Cardiac muscle cell (in vitro differentiated cells and primary cell): ENCODE measurements at places on chromosomes 1 and 21.
A peak's percentile ranks its signal among the peaks of the same experiment; 100 is the strongest.

GRCh38 chr1:114011796-114012195, 32.5 kb downstream of the OLFML3 start:
- DNase-seq = no peak

DNA sequence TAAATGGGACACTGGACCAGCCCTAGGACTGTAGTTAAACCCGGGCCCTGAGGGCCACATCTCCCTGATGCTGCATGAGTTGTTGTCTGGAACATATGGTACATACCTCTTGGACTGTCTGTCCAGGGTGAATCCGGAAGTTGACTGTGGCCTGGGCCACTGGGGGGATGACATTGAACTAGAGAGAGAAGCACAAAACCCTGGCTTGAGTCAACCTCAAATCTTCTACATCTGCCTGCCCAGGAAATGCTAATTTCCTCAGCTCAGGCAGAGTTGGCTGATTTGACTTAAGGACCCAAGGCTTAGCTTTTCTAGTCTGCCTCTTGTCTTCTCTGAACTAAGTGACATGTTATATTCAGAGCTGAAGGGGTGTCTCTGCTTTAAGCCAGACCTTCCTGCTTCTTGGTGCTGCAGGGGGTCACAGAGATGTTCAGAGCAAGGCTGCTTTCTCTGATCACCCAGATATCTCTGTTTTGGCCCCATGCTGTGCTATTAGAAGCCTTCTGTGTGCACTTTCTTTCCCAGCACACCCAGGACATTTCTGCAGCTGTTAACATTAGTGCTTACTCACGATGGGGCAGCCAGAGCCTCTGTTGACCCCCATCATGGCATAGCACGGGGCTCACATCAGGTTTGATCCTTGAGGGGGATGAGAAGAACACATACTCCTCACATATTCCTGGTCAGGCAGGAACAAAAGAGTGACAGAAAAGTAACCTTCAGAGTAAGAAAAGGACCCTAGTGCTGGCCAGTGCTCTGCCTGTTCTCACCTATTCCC, 9.6 kb downstream of the PM20D1 start:
- DNase-seq = no peak

DNA sequence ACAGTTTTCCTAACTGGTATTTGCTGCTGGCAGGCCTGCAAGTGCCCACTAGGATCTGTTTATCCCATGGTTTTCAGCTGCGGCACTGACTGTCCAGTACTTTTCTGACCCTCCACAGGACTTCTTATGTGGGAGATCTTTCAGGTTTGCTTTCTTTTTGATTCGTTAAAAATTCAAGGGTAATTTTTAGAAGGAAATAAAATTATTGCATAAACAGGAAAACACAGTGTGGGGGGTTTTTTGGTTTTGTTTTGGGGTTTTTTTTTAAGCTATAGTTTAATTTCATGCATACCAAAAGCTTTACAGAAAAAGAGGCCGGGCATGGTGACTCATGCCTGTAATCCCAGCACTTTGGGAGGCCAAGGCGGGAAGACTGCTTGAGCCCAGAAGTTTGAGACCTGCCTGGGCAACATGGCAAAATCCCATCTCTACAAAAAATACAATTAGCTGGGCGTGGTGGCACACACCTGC, 3.6 kb downstream of the NIBAN1 start:
- DNase-seq = no peak

DNA sequence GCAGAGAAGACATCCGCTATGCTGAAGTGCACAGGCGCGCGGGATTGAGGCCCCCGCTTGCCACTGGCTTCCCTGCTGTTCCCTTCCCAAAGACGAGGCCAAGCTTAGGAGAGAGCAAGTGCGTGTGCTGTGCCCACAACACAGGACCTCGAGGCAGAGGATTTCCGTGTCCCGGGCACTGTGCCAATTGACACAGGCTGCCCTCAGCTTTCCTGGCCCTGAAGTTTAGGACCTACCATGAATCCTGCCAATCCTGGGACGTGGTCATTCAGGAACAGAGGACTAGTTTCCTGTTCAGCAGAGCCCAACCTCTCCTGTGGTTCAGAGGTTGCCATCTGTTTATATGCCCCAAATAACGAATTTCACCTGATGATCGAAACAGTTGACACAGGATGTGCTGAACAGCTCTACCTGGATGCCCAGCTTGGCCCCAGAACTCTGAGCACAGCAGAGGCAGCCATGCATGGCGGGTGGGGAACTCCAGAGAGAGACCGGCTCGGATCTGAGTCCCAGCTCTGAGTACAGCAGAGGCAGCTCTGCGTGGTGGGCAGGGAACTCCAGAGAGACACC, 22.0 kb downstream of the SLC37A1 start:
- no peak for DNase-seq

GRCh38 chr21:42698733-42699132, 45.3 kb downstream of the PDE9A start:
- DNase-seq = no peak

DNA sequence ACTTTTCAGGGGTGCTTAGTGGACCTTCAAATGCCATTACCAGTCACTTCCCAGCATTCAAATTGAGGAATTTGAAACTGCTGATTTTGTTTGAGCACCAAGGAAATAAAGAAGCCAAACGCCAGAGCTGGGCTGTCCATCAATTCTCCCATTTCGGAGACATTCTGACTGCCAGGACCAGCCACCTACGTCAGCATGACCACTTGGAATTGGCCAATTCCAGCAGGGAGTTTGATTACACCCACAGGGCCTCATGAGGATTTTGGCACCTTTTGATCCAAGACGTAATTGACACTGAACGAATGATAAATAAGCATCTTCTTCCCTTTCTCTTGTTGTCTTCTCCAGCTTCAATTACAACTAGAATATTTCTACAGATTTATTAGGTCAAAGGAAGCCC, 40.2 kb downstream of the GREM2 start:
- no peak for DNase-seq

DNA sequence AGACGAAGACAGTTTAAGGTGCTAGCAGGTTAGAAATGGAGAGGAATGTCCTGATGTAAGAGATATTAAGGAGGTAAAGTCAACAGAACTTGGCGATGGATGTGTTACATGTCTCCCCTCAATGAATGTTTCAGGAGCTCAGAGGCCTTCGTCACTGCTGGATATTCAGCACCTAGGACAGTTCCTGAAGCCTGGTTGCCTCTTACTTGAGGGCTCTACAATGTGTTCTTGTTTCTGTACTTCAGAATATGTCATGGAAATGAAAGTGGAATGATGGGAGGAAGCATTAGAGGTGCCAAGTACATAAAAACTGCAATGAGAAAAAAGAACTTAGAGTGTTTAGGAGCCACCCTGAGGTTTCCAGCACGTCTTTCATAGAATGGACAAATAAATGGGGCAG, 17.7 kb downstream of the TNR start:
- DNase-seq = peak; percentile 86

DNA sequence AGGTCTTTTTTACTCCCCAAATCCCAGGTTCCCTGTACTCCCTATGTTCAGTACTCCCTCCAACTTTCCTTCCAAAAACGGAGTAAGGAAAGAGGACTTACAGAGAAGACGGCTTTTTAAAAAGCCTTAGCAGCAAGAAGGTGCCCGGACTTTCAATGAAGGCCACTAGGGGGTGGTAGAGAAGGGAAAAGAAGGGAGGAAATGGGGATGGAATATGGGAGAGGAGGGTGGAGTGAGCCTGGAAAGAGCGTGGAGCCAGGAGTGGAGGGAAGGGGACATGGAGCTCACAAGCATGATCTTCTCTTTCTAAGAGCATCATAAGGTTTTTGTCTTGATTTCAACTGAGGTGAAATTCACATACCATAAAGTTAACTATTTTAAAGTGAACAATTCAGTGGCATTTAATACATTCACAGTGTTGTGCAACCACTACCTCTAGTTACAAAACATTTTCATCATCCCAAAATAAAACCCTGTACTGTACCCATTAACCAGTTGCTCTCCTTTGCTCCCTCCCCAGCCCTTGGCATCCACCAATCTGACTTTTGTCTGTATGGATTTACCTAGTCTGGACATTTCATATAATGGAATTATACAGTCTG, 129.9 kb downstream of the ZNF281 start:
- peak; percentile 52 for DNase-seq

- DNase-seq = no peak
These were observed 160.2 kb downstream of the ADSS2 start for GRCh38 chr1:244291236-244292201.

DNA sequence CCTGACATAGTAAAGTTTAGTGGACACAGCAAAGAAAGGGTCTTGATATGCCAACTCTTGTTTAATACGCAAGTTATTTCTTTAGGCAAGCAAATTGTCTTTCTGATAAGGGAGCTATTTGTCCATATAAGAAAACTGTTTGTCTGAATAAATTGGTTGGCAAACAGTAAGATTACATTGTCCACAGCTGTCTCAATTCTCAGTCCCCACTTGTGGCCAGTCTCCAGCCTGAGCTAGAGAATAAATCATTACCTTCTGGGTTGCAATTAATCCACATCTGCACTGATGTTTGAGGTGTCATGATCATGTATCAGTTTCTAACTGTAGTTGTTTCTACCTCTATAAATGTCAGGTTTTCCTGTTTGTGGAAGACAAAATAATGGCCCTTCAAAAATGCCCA, 60.0 kb upstream of the TNR start:
- DNase-seq = no peak

GRCh38 chr21:20852866-20853265, 145.3 kb upstream of the NCAM2 start:
- no peak for DNase-seq

DNA sequence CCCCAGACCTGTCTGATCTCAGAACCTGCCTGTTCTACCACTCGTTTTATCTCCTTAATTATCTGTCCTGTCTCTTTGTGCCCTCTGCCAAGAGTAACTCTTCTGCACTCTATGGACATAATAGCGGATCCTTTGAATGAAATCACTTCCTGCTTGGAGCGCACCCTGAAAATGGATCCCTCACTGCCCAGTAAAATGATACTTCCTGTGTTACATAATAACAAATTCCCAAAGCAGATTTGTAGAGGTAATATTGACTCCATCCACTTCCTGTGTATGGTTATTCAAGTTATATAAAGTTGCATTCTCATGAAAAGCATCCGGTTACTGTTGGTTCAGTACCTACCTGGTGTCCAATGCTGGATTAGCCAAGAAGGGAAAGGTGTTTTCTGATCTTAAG, 246.0 kb downstream of the TRABD2B start:
- DNase-seq = peak; percentile 26

DNA sequence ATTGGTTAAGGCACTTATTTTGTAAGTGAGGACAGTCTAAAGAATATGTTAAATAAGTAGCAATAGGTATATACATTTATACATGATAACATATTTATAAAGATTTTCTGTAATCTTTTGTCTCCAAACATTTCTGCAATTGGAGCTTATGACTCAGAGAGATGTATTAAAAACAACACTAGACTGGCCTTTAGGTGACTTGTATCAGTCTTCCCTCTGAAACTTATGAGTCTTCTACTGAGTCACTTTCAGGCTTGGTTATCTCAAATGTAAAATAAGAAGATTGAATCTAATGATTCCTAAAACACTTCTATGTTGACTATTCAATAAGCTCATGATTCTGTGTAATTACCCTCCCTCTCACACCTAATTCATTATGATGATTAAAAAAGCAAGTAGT, 672.6 kb upstream of the NEGR1 start:
- no peak for DNase-seq

- DNase-seq = peak; percentile 76
These were observed 1.3 kb downstream of the PCNT start for GRCh38 chr21:46325073-46325912.

DNA sequence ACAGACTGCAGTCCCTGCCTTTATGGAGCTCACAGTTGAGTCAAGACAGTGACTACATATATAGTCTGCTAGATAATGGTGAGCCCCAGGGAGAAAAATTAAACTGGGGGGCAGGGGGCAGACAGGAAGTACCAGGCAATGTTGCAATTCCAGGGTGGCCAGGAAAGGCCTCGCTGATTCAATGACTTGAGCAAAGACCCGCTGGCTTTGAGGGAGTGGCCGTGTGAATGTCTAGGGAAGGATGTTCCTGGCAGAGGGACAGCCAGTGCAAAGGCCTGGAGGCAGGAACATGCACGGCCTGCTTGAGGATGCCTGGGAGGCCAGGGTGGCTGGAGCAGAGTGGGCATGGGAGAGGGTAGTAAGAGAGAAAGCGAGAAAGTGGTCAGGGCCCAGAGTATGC, 23.0 kb upstream of the EPHA8 start:
- DNase-seq = peak; percentile 13

GRCh38 chr1:183040547-183040971, 17.3 kb downstream of the LAMC1 start:
- no peak for DNase-seq

DNA sequence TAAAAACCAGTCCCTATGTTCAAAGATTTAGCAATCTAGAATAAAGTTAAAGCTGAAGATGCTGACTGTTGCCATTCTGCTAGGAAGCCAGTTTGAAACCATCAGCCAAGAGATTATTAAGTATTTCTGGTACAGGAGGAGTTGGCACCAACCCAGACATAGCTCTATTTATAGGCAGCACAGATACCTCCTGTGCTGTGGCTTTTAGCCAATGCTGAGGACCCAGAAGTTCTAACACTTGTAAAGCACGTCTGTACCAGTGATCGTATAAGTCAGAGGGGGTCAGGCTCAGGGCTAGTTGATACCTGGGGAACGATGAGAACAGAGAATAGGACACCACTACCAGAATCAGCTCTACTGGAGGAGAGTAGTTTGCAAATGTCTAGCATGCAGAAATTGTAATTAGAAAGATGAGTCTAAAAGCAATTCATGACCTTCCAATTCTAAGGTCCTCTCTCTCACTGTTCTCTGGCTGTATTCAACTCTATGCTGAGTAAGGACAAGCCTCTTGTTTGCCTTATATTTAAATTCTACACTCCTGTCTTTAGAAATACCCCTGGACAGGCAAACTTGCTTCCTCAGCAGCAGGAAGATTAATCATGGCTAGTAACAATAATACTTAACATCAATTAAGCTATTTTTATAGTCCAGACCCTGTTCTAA, 96.8 kb upstream of the PALMD start:
- DNase-seq = peak; percentile 76

DNA sequence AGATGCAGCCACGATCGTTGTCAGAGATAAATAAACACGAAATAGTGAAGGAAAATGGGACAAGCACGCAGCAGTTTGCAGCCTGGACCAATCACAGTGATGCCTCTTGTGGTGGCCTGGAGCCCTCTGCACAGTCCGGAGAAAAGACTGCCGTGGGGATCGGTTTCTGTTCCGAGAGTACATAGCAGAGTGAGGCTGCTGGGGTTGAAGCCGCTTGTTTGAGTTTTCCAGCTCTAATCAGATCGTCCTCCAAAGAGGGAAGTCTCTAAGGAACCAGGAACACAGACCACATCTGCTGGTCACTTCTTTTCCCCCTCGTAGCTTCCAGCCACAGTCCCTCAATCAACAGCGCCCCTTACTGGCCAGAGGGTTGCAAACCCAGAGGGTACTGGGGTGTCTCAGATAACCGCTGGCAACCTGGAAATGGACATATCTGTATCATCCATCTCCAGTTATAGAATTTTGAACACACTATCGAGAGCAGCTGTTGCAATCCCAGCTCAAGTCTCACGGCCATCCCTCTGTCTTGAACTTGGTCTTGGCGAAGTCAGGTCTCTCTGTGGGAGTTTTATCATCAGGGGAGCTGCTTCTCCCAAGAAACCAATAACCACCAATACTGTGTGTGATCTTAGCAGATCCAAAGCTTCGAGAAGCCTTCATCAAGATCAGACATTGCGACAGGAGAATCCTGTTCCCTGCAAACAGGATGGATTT, 57.4 kb downstream of the OLIG1 start:
- peak; percentile 72 for DNase-seq
